DMS 273 treated with DMSO at 0.1 percent for 48 hours (cell line): ENCODE measurements at places on chromosomes 7 and 10.

DNA sequence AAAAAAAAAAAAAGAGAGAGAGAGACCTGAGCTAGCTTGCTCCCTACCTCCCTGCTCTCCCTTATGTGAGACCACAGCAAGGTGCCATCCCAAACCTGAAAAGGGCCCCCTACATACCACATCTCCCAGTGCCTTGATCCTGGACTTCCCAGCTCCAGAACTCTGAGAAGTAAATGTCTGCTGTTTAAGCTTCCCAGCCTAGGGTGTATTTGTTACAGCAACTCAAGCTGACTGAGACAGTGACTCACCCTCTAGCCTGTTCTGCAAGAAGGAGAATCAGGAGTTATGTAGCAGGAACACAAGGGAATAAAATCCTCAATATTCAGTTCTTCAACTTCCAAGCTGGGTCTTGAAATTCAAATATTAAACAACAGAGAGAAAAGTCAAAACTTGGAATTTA lies 52.1 kb upstream of the TMEM72 start:
- DNase-seq, result no peak

DNA sequence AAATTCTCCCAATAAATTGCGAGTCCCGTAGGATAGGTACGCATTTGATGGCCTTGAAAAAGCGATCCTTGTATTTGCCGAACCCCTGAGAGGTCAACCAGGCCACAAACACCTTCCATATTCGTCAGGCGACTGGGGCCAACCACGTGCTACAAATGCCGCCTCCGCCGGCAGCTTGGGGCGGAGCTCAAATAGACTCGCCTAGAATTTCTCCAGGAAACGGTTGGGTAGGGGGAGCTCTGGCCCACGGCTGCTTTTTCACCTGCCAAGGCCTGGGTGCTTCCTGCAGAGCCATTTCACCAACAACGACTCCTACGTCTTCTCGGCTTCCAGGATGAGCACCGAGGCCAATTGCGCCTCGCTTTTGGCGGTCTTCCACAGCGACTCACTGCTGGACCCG lies 53.4 kb upstream of the KIF5B start:
- DNase-seq, result no peak

DNA sequence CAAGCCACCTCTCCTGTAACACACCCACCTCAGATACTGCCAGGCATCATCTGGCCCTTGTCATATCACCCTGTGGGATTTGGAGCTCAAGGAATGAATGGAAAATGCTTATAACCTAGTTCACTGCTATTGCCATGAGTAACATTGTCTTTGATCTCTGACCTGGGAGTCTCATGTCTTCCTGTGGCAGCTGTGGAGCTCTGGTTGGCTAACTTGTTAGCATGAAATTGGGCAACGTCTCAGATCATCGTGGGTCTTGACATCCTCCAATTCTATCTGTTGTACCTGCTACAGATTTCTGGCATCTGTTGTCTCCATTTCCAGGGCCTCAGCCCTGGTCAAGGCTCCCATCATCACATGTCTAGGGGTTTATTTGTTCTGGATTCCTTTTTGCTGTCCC lies 2.2 kb upstream of the TMEM270 start:
- DNase-seq, result no peak

DNA sequence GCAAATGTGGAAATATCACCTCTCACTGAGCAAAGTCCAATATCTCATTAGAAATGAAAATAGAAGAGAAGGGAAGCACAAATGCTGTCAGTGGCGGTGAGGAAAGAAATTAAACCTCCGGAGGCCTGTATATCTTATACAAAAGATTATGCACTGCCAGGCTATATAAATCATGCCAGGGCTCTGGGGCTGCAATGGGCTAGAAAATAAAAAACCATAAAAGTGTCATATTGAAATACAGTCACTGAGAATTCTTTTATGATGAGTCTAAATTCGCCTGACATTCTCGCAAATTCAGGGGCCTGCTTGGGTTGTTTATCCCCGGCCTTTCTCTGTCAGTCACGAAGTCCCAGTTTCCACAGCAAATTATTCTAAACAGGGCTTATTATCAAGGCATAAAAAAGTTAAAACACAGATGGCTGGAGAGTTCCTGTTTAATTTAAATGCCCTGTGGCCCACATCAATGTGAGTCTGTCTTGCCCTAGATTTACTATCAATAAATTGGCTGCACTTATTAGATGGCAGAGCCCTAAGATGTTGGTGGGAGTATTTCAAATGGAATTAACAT lies 193.8 kb downstream of the SNX10 start:
- no peak for DNase-seq

GRCh38 chr7:111265394-111265793 lies 174.5 kb downstream of the LRRN3 start:
- no peak for DNase-seq

DNA sequence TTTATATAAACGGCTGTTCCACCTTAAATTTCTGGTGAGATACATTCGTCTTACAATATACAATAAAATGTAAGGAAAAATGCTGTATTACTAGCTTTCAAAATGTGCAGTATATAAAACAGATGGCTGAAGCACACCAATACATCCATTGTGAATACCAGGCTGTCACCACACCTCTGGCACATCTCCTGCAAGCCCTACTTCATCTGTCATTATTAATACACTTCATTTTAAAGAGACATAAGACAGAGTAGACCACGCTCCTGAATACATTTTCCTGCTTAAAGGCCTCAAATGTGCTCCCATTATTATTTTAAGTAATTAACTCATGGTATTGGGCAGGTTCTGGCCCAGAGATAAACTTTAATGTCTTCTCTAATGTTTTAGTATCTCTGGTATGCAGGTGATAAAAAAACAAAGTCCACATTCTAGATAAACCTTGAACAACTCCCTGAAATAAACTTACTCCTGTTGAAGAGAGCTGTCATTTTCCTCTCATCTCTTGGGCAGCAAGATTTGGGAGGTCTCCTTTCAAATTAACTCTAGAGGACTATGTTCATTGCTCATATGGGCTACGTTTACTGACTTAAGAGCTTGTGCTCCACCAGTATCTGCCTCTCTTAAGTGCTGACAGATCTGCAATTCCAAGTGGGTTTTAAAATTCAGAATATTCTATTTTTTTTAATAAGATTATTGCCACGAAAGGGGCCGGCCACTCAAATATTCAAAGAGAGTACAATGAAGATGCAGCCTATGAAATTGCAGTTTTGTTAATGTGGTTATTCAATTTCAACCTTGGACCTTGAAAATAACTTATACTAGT lies 396.5 kb upstream of the SEMA3D start:
- no peak for DNase-seq

DNA sequence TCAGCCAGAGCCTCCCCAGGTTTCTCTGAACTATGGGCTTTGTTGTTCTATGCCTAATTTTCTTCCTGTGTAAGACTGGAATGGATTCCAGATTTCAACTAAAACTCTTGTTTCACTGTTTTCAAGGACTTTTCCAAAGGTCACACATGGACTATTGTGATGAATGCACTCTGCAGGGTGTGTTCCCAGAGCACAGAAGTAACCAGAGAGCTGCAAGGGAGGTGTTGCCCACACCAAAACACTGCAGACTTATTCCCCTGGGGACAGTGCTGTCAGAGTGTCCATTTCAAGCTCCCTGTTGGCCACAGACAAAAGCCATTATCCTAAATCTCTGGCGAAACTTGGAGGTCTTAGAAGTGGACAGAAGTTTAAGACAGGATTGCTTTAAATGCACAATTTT lies 231.6 kb downstream of the TRIL start:
- no peak for DNase-seq

DNA sequence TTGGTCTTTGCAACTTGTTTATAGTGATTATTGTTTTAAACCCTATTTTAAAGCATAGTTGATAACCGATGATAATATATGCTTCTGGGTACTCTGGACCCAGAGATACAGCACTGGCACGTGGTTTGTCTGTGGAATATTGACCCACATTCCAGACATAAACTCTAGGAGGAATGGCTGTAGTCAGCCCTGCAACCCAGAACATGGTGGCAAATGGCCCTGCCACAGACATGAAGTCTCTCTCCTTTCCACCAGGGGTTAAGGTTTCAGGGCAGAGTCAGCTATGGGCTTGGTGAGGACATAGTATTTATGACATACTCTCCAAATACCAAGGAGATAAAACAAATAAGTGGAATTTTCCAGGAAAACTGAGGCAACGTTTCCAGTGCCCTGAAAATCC lies 83.6 kb downstream of the NAMPT start:
- DNase-seq, result no peak

DNA sequence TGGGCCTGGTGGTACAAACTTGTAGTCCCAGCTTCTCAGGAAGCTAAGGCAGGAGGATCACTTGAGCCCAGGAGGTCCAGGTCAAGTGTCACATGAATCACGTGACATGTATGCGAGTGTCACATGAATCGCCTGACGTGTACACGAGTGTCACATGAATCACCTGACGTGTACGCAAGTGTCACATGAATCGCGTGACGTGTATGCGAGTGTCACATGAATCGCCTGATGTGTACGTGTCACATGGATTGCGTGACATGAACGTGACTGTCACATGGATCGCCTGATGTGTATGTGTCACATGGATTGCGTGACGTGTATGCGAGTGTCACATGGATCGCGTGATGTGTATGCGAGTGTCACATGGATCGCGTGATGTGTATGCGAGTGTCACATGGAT lies 9.5 kb upstream of the ADARB2 start:
- DNase-seq, result no peak

DNA sequence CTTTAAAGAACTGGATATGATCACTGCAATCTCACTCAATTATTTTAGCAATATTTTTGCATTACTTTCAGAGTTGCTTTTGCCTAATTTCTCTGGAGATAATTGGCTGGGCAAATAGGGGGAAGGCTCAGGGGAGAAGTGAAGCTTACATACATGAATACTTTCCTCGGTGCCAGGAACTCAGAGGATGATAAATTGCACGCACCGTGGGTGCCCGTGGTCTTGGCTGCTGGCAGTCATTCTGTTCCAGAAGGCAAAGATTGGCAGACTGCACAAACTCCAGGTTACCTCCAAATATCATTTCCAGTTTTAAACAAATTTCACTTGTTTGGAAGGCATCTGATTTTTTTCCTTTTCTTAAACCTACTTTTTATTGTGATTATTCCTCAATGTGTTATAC lies 197.8 kb upstream of the TMEM72 start:
- no peak for DNase-seq

- DNase-seq, result no peak
These were observed 154.6 kb downstream of the EBF3 start for GRCh38 chr10:129809431-129809830.
